ENCODE measurements at places on chromosomes 16 and 17.

- DNase-seq: peak; percentile 56
Observed at GRCh38 chr17:68462381-68463210, 5.3 kb upstream of the WIPI1 start.

DNA sequence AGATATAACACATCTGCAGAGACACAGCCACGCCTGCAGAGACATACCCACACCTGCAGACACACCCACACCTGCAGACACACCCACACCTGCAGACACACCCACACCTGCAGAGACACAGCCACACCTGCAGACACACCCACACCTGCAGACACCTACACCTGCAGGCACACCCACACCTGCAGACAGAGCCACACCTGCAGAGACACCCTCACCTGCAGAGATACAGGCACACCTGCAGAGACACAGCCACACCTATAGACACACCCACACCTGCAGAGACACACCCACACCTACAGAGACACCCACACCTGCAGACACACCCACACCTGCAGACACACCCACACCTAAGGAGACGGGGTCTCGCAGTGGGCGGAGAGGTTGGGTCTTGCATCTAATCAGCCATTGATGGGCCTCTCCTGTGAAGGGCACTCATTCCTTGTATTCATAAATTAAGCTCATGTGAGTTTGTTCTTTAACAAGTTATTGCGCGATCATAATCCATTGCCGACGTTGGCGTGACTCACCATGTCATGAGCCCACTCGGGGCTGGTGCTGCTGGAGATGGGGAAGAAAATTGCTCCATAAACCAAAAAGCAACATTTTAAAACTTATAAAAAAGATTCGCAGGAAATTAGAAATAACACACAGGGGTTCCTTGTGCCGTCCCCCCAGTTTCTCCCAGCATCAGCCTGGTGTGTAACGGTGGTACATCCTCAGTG is 28.9 kb upstream of the CDH15 start:
- no peak for DNase-seq

- DNase-seq: no peak
Observed at GRCh38 chr16:25713785-25714570, 22.2 kb downstream of the HS3ST4 start.

- no peak for DNase-seq
Observed at GRCh38 chr16:66961914-66962313, 848 bp downstream of the CES3 start.

DNA sequence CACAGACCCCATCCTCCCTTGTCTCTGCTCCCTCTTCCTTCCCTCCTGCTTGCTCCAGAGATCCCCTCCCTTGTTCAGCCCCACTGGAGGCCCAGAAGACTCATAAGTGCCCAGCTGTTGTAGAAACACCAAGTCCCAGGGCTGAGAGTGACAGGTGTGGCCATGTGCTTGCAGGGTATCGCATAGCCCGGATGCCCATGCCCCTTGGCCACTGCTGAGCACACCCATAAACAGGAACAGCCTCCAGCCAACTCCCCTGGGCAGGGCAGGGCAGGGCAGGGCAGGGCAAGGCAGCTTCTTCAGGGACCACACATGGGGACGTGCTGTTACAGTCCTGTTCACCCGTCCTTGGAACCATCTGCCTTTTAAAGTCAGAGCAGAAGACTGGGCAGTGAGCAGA is 2.0 kb downstream of the CACNG1 start:
- no peak for DNase-seq

DNA sequence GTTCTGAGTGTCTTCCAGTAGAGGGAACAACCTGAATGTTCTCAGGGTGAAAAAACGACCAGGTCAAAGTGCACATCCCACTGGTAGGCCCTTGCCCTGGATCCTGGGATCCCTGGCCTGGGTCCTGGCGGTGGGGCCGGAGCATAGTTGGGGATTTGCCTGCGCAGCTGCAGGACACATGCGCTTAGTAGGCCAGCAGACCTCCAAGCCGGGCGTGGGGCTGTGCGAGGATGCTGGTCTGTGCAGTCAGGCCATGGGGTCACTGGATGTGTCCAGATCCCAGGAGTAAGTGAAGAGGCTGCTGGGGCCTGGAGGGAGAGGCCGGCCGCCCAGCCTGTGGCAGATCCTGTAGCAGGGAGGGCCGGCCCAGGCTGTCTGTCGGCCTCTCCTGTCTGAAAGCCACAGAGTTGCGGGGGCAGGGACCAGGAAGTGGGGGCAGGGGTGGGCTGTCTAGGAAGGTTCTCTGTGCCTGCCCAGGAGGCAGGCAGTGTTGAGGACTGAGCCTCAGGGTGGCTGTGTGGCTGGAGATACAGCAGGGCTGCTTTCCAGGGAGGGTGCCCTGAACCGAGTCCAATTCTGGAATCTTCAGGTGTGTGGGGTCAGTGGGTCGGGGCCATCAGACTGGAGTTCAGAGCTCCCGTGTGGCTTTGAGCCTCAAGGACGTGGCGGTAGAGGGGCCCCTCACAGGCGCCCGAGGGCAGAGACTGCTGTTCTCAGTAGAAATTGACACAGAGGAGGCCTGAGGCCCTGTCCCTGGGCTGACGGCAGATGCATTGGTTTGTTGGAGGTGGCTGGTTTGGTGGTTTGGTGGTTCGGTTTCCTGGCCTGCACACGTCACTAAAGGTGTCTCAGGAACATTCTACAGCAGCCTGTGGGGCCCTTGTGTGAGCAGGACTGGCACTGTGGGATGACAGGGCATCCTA is 17.2 kb upstream of the NUDT16L1 start:
- DNase-seq: no peak

- DNase-seq: no peak
Observed at GRCh38 chr17:1007310-1008007, 10.5 kb downstream of the TIMM22 start.

- no peak for DNase-seq
Observed at GRCh38 chr17:49435671-49436029, 21.0 kb upstream of the PHB1 start.

DNA sequence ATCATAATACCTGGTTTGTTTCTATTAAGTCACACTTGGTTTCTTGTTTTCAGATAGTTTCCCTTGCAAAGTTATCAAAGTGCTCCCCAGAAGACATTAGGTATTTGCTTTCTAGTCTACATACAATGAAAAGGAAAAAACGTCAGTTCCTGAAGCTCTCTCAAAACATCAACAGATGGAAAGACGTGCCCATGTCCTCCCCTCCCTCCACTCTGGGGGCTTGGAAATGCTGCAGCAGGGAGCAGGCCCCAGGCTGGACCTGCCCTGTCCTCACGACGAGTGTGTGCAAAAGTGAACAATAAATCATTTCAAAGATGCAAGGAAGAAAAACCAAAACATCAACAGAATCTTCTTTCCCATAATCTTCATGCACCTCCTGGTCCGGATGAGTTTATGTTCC is 118.5 kb downstream of the USP22 start:
- DNase-seq: no peak

DNA sequence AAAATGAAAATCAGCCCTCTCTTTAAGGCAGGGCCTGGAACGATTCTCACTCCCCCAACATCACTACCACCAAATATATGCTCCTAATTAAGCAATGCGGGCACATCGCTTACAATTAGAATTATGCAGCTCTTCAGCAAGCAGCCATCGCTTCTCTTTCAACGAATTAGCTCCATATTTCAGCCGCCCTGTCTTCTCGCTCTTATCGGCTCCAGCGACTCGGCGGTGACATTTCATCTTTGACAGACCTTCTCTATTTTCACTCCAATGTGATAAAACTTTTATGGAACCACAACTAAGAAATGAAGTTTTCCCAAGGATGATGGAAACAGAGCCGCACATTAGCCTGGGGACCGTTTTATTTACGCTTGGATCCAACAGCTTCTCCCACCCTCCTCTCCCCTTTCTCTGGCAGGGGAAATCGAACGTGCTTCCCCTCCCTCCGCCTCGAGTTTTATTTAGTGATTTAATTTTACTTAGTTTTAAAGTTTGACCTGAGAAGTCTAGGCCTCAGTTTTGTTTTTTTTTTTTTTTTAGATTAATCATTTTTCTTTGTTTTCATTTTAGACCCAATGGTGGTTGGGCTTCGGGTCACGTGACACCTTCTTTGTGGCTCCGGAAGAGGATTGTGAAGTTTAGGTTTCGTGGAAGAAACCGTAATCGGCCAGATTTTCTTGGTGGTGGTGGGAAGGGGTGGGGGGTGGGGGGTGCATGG is 3.1 kb upstream of the HOXB2 start:
- no peak for DNase-seq

DNA sequence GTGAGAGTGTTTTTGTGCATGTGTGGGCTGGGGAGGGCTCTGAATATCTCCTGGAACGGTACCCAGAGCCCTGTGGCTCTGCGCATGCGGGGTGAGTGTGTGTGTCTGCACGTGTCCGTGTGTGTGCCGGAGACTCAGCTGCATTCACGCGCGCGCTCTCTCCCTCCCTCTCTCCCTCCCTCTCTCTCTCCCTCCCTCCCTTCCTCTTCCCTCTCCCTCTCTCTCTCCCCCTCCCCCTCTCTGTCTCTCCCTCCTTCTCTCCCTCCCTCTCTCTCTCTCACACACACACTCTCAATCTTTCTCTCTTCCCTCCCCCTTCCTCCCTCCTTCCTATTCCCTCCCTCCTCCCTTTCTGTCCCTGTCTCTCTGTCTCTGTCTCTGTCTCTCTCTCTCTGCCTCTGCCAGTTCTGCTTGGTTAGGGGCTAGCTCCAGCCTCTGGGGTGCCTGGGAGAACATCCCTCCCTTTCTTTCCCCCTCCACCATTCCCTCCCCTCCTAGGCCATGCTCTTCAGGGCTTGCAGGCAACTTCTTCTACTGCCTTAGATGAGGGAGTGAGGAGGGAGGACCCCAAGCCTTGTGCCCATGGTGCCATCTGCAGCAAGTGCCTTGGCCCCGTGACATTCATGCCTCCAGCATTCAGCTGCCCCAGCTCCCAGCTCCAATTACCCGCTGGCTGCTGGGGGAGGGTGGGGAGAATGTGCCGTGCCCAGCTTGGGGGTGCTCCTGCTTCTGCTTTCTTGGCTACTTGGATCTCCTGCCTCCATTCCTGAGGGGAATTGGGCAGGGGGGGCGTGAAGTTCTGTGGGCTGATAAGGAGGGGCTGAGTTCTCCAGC is 6.4 kb downstream of the THRA start:
- DNase-seq: peak; percentile 46

DNA sequence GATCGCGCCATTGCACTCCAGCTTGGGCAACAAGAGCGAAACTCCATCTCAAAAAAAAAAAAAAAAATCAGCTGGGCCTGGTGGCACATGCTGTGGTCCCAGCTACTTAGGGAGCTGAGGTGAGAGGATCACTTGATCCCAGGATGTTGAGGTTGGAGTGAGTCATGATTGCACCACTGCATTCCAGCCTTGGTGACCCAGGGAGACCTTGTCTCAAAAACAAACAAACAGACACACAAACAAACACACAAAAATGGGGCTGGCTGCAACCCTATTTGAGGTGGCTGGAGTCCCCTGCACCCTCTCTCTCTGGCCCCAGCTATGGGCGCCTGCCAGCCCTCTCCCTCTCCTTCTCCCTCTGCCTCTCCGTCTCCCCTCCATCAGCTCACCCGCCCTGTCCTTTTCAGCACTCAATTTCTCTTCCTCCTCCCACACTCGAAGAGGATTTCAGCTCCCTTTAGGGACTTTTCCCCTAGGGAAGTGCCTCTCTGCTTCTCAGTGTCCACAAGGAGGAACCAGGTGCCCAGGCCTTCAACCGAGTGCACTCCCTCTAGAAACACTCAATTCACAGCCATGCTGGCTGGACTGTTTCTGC is 17.5 kb upstream of the TFAP4 start:
- no peak for DNase-seq
